ENCODE measurements at places on chromosomes 6 and 20.

GRCh38 chr6:73394577-73395354 lies at the start of gene DDX43:
TSS of gene DDX43 (plus strand) at chr6:73394828. CDS start at chr6:73394906, 78 bp downstream.
- DNase-seq, result no peak

GRCh38 chr6:162964488-162965140 lies 236.8 kb downstream of the PACRG start:
- DNase-seq, result no peak

GRCh38 chr20:11117808-11118528 lies 444.2 kb upstream of the JAG1 start:
- DNase-seq, result no peak

DNA sequence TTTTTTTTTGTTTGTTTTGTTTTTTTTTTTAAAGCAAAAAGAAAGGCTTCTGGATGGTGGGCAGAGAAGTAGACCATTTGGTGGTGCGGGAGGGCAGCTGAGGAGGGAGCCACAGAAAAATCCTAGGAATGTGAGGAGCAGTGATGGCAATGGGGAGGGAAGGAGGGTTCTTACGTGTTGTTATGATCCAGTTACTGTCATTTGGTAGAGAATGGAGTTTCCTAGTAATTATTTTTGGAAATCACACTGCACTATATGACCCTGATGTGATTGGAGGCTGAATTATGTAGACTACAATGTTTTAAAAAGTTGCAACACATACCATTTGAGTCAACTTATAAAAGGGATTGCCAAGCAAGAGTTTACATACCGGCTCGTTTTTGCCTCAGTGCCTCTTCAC lies 22.1 kb downstream of the ADGRF5 start:
- no peak for DNase-seq

- no peak for DNase-seq
These were observed 970 bp upstream of the CABLES2 start for GRCh38 chr20:62408055-62408454.

GRCh38 chr6:130365166-130366106 lies at the start of gene TMEM200A:
TSS of gene TMEM200A (plus strand) at chr6:130366017. CDS start at chr6:130440423, 74,406 bp downstream.
- peak; percentile 9 for DNase-seq

DNA sequence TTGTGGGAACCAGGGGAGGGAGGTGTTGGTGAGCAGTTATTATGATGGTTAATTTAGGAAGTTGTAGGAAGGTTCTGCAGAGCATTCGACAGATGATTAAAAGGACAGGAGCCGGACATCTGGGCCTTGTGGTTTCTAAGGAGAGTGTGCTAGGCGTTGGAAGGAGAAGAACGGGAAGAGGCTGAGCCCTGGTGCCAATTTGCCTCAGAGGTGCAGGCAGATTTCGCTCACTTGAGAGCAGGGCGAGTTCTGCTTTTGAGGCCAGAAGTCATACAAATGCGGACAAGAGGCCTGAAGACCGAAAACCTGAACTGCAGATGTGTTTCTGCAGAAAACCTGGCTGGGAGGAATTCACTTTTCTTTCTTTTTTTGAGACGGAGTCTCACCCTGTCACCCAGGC lies 30.5 kb upstream of the RPS6KA2 start:
- no peak for DNase-seq

DNA sequence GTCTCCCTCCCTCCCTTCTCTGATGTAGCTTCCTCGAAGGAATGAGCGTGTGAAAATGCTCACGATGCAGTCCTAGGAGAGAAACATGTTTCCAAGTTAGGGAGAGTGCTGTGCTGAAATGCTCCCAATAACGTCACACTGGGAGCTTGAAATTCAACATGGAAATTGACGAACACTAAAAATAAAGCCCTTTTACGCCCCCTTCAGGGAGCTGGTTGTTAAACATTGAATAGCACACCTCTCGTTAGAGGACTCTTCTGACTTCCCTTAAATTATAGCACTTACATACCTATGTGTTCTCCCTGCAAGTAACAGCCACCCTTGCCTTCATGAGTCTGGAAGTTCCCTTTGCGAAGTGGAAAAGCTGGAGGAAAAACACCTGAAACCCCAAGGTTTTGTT lies 88.6 kb downstream of the BFSP1 start:
- no peak for DNase-seq

DNA sequence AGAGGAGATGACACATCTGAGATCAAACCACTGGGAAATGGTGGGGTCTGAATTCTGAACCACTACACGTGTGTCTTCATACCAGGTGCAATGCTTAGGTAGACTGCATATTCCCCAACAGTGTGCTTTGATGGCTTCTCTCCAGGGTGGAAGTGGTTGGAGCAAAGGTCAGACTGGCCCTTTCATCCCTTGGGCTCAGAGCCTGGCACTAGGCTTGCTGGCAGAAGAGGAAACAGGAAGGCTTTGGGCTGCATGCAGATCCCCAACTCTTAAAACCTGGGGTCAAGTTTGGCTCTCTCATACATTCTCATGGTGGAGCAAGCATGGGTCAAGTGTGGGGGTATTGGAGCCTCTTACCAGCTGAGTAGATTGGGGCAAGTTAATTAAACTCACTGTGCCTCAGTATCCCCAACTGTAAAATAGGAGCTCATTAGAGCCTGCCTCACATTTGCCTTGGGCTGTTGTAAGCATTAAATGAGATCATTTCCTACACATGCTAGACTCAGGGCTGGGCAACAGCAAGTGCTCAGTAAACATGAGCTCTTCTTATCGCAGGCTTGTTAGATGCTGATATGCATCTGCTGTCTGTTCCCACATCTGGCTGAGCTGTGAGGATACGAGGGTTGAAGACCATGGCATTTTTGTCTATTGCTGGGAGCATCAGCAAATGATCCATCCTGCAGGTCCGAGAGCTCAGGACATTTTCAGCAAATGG lies 51.6 kb upstream of the FAM83D start:
- no peak for DNase-seq

DNA sequence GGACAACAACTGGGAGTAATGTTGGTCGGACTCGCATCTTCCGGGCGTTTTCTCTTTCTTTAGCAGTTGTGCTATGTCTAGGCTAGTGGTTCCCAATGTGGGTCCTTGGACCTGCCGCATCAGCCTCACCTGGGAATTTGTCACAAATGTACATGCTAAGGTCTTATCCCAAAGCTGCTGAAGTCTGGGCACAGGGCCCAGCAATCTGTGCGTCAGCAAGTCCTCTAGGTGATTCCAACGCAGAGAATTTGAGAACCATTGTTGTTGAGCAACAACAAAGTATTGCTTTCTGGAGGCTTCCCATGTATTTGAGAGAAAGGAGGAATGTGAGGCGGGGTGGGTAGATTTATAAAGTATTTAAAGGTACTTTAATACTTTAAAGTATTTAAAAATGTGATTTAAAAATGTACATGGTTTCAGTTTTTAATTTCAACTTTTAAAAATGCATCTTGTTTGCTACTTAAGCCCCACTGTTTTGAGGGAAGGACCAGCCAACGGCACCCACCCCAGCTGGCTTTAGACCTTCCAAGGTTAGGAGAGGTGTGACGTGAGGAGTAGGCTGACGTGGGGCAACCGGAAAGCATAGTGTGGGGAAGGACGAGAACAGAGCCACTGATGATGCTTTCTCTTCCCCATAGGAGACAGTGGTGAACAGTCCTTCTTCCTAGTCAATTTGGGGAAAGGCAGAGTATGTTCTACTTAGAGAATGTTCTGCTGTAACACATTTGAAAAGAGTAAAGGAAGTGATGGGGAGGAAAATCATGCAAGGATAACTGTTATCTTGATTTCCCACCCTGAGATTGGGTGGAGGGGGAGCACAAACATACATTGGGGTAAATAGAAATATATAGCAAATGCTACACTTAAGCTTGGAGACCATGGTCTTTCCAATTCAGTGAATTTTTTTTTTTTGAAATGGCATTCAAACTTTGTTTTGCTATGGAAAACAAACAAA lies 4.3 kb downstream of the UST start:
- DNase-seq, result no peak

DNA sequence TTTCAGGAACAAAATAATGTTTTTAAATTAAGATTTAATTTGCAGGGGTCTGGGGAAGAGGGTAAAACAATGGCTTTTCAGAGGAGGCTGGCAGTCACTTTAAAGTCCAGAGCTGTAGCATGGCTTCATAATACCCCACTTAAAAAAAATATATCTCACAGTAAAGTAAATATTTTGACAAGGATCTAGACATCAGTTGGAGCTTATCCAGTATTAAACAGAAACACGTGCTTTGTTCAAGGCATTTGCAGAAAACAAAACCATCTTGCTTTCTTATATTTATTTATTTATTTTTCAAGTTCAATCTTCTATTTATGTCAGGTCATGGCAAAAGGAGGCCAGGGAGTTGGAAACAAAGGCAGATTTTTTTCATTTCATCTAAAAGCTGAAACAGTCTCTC lies 53.3 kb upstream of the PRL start:
- no peak for DNase-seq

GRCh38 chr20:25196786-25197120 lies 1.2 kb downstream of the ENTPD6 start:
- no peak for DNase-seq

- no peak for DNase-seq
These were observed 54.7 kb upstream of the LYRM2 start for GRCh38 chr6:89693207-89693606.

GRCh38 chr6:43386492-43386891 lies 17.0 kb upstream of the ZNF318 start:
- DNase-seq, result no peak

- peak; percentile 24 for DNase-seq
These were observed 571 bp downstream of the ITCH start for GRCh38 chr20:34363465-34364222.

DNA sequence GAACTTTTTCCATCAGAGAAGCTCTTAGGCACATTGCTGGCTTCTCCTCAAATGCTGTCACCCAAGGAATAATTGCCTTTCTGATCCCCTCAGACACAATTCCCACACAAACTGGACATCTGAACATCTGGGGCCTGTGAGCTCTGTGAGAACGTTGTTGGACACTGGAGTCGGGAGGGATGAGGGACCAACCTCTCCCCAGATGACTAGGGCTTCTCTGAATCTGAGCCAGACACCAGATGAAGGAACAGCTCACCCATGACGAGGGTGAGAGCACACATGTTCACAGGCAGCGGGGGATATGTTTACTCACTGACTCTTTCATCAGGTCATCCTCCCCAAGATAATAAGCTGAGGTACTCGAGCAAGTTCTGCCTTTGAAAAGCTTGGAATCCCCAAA lies 283.9 kb upstream of the SUPT3H start:
- DNase-seq, result no peak

GRCh38 chr6:25601800-25602673 lies 50.0 kb upstream of the SCGN start:
- DNase-seq, result no peak

DNA sequence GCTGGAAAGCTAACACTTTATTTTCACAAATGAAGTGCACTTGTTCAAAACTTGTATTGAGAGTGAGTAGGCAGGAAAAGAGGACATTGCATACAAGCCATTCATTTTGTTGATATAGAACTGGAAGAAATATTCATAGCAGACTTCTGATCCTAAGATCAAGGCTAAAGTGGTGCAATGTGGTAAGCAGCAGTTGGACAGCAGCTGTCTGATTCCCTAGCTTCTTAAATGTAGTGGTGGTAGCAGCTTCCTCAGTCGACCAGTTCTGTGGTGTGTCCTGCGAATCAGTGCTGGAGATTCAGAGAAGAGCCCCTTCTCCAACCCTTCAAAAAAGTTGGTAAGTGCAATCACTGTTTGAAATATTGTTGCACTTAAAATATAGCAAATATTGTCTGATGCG lies 281.7 kb upstream of the GJE1 start:
- no peak for DNase-seq

GRCh38 chr20:14245368-14245970 lies 91.9 kb downstream of the FLRT3 start:
- DNase-seq, result no peak

DNA sequence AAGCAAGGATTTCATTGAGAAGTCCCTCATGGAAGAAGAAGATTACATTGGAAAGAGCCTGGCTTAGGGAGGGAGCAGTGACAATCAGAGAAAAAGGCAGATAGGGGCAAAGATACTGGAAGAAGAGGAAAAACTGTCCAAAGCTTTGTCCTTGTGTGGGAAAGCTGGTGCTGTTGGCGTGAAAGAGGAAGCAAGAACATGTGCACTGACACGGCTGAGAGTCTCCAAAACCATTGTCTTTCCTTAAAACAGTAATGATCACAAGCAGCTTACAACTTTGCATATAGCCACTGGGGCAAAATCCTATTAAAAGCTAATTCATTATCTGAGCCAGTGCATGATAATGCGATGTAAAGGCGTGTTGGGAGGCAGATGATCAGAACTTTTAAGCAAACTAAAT lies 85.1 kb upstream of the ESR1 start:
- DNase-seq, result no peak

- no peak for DNase-seq
These were observed 108.3 kb upstream of the SLC24A3 start for GRCh38 chr20:19104186-19104585.

DNA sequence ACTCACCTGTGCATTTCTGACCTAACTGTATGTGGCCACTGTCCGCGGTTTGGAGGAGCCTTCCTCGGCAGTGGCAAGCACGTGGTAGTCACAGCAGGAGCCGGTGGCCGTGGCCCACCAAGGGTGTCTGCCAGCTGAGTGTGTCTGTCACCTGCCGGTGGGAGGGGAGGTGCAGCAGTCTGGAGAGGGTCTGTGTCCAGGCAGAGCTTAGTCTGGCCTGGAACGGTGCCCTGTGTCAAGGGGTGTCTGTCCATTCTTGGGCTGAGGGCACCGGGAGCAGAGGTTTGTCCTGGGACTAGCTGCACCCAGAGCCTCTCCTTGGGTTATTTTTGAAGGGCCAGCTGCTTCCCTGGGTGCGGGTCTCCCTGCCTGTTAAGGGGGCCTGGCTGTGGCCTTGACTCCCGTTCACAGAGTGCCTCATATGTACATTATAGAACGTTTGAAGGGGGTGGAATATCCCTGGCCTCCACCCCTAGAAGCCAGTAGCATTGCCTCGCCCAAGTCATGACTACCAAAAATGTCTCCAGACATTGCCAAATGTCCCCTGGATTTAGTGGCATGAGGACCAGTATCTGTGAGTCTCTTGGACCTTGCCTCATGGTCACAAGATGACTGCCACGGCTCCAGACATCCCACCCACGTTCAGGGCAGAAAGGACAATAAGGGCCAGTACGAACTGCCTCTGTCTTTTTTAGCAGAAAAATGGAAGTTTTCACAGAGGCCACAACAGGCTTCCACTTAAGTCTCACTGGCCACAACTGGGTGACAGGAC lies 5.2 kb downstream of the RBM38 start:
- no peak for DNase-seq

- DNase-seq, result no peak
These were observed 7.1 kb downstream of the SPINT3 start for GRCh38 chr20:45508068-45508886.

DNA sequence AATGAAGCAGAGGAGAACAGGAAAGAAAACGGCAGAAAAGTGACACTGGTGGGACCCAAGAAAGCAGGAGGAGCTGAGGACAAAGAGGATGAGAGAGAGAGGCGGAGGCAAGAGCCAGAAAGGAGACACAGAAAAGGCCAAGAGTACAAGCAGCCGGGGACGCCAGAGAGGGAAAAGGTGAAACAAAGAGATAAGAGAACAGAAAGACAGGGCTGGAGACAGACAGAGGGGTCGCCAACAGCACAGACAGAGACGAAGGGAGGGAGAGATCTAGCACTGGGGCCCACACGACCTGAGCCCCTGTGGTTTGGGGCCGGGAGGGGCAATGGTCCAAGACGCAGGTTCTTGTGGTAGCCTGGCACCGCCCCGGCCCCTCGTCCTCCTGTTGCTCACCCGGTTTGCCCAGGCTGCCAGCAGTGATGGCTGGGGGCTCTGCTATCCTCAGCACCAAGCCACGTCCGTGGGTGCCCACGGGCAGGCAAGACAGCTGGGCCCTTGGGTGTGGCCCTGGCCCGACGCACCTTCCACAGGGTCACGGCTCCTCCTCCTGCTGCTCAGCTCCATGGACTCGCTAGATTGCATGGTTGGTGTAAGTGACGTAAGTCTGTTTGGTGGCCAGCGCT lies 123.5 kb downstream of the GRM4 start:
- DNase-seq, result no peak
